ENCODE measurements at places on chromosomes 7 and 10. TPM values are rescaled to one million over a fixed set of nuclear protein-coding genes. Genes with fewer than 3 reads are reported as not detected.

Gene TMEM236
- 0.09 TPM for total RNA-seq

Gene ODAD2
- total RNA-seq: 0.18 TPM

Gene CLRN3
- total RNA-seq: not detected

Gene NOBOX
- total RNA-seq: not detected

Gene RPEL1
- under 0.01 TPM for total RNA-seq

Gene NUTM2E
- not detected for total RNA-seq

Gene DGKB
- 0.36 TPM for total RNA-seq

Gene CAV2
- 51.2 TPM for total RNA-seq

Gene ITPRID1
- total RNA-seq: not detected

Gene CREB5
- total RNA-seq: 0.25 TPM

Gene SLC16A9
- 0.25 TPM for total RNA-seq

Gene PRKCQ
- 0.08 TPM for total RNA-seq

Gene TAF3
- total RNA-seq: 6.5 TPM

Gene JCAD
- 27.9 TPM for total RNA-seq

Gene CDK14
- 44.8 TPM for total RNA-seq

Gene PAPOLB
- not detected for total RNA-seq

Gene CNPY4
- total RNA-seq: 54.5 TPM

Gene RET
- total RNA-seq: 0.27 TPM

Gene SORBS1
- total RNA-seq: 0.74 TPM

Gene R3HCC1L
- 10.8 TPM for total RNA-seq

Gene CRTAC1
- total RNA-seq: not detected

Gene MKRN1
- total RNA-seq: 52.6 TPM

Gene TPST1
- 59.7 TPM for total RNA-seq

Gene KIAA1549
- 3.7 TPM for total RNA-seq

Gene SFTPA1
- total RNA-seq: not detected

Gene SAMD9L
- 22.6 TPM for total RNA-seq

Gene CTTNBP2
- total RNA-seq: 3.9 TPM

Gene ZNF239
- 1.8 TPM for total RNA-seq

Gene CALN1
- total RNA-seq: not detected

Gene ABCB8
- total RNA-seq: 18.1 TPM

Gene PRRT4
- total RNA-seq: 0.27 TPM

Gene NEUROG3
- not detected for total RNA-seq

Gene ACSL5
- total RNA-seq: 2.6 TPM

Gene TBX20
- total RNA-seq: 6.4 TPM

Gene PYROXD2
- total RNA-seq: 10.2 TPM

Gene COBL
- total RNA-seq: not detected

Gene GBX1
- not detected for total RNA-seq

All from fibroblast of the aortic adventitia (primary cell).